Cardiac muscle cell (in vitro differentiated cells and primary cell): ENCODE measurements at places on chromosomes 6 and 20.

GRCh38 chr20:4060064-4060795 lies 44.9 kb upstream of the RNF24 start:
- DNase-seq, result no peak

GRCh38 chr6:29850011-29850553 lies 22.5 kb downstream of the HLA-G start:
- DNase-seq, result no peak

- DNase-seq, result peak; percentile 29
These were observed 445 bp downstream of the RAB32 start for GRCh38 chr6:146543940-146544615.

DNA sequence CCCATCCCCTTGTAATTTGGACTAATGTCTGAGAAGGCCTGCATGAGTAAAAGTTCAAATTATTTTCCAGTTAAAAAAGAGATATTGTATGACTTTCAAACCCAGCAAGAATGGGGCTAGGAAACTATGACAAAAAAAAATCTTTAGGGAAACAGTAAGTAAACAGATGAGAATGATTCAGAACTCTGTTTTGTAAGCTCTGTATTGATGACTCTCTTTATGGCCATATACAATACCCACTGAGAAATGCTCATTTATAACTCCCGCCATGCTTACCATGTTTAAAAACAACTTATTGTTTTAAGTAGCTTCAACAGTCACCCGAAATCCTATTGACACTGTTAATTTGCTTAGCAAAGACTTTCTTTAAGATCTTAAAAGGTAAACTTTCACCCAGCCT lies 17.2 kb upstream of the PCK1 start:
- no peak for DNase-seq

- DNase-seq, result no peak
These were observed 136.7 kb downstream of the LRFN2 start for GRCh38 chr6:40450483-40450882.

GRCh38 chr20:58888521-58889333 lies 36.2 kb downstream of the GNAS start:
- peak; percentile 78 for DNase-seq

GRCh38 chr6:157487110-157487773 lies 106.3 kb downstream of the ZDHHC14 start:
- DNase-seq, result no peak

- DNase-seq, result no peak
These were observed 7.5 kb downstream of the RPS10 start for GRCh38 chr6:34418367-34418766.

- DNase-seq, result no peak
These were observed 38.1 kb upstream of the ZBTB24 start for GRCh38 chr6:109521080-109521479.

GRCh38 chr6:41174610-41175009 lies 11.7 kb upstream of the TREM2 start:
- DNase-seq, result no peak

GRCh38 chr20:54658525-54658924 lies 183.1 kb downstream of the DOK5 start:
- no peak for DNase-seq

DNA sequence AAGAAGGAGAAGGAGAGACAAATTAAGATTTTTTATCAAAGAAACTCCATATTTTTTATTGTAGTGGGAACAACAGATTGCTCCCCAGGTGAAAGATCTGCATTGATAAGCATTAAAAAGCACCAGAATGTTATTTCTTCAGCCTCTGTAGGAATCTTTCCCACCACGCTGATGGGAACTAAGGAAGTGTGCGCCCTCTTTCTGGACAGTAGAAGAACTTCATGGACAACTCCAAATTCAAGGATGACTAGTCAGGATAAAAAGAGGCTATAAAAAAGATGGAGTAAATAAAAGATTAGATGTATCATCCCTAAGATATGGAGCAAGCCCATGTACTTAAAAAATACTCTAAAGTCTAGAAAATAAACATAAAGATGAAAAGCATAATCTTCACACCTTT lies 45.8 kb upstream of the PAK5 start:
- DNase-seq, result peak; percentile 2

DNA sequence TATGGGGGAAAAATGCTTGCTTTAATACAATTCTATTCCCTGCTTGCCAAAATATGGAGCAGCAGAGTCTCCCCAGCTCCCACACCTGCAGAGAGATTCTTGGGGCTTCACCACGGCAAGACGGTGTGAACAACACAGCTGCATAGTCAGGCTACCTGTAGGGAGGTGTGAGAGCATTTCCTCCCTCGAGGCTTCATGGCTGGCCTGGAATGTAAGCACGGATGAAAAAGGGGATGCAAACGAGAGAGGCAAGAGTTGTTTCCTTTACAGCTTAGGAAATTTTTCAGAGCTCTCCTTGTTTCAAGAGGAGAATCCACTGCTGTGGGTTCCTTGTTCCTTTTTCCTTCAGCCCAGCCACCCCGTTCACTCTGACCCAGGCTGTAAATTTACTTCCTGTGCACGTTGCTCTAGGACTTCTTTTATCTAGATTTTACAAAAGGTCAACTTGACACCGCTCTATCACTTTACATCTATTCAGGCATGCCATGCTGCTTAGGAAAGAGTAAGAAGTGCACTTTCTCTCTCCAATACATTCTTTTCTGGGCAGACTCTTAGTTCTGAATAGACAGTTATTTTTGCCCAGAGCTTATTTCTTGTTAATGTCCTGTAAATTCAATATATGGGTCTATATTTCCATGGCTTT lies 197.1 kb downstream of the KHDC1L start:
- DNase-seq, result no peak

DNA sequence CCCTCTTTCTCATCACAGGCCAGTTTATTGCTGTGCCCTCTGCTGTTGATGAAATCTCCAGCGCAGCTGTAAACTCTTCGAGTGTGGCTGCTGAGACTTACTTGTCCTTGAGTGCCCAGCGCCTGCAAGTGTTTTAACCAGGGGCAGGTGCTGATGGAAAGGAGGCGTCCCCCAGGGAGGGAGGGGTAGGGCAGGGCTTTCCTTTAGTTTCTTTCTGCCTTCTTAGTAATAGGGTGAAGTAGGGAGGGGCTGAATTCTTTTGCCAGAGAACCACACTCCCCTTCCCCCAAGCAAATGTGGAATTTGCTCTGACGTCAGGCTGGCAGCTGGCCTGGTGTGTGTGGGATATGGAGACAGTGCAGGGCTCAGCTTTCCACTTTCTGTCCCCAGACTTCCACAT lies 61.2 kb downstream of the IGF2R start:
- DNase-seq, result peak; percentile 96

GRCh38 chr6:149890629-149891045 lies 7.3 kb downstream of the RAET1E start:
- DNase-seq, result no peak

DNA sequence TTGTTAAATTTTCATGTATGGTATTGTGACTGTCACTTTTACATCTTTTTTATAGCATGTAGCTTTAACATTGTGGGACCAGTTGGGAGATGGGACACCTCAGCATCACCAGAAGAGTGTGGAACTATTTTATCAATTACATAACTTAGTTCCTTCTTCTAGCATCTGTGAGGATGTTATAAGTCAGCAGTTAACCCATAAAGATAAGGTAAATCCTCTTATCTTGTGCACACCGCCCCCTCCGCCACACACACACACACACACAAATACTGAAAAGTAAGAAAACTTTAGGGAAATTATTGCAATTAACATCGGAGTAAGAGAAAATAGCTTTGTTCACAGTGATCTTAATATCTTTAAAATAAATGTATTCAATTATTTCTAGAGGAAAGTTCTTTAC lies 60.9 kb downstream of the PGM3 start:
- DNase-seq, result no peak
